GF-D8 (cell line): ENCODE measurements at places on chromosomes 2 and 18.

DNA sequence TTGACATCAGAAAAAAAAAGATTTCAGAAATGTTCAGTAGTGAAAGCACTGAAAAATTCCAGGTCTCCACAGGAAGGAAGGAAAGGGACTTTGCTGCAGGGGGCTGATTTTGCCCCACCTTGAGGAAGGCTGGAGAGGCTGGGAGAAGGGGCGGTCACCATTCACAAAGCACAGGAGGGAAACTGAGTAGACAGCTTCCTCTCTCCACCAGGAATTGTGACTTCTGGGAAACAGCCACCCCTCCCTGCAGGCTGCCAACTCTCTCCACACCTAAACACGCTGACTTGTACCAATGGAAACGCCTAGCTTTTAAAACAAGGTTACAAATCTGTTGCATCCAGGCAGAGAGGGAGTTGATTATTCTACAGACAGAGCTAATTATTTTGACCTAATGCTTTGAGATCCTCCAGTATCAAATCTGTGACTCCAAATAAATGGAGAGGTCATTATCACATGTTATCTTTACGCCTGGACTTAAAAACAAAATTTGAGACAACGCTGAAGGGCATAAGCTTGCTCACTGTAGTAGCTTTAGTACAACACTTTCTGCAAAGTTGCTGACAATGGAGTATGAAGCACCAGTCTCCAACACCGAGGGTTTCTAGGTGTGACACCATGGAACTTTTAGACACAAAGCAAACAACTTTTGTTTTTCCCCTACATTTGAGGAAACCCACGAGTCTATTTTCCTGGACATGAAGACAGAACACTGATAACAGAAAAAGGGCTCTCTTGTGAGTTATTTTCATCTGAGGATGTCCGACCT is 42.7 kb downstream of the EPHA4 start:
- DNase-seq = no peak

GRCh38 chr18:45321520-45321919 is 293.8 kb upstream of the SLC14A2 start:
- no peak for DNase-seq

GRCh38 chr2:179106676-179107428 is 56.9 kb upstream of the CCDC141 start:
- DNase-seq = no peak

DNA sequence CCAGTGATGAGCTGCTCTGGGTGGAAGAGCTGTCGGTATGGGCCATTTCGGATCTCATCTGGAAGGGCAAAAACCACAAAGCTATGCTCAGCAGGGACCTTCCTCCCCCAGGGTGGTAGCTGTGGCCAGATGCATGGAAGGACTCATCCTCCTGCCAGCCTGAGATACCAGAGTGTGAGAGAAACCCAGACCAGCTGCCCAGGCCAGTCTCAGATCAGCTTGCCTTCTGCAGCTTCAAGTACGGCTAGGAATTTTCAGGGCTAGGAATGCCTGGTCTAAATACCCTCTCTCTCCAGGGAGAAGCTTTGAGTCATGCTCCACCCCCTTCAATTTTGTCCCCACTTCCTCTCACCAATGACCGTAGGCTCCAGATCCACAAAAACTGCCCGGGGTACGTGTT is 1.4 kb upstream of the TUBA4B start:
- DNase-seq = no peak

GRCh38 chr18:52510139-52510538 is 170.1 kb downstream of the DCC start:
- DNase-seq = no peak

GRCh38 chr2:27583390-27583915 is 611 bp downstream of the ZNF512 start:
- no peak for DNase-seq
